ENCODE measurements at places on chromosomes 5 and 9. TPM values are rescaled to one million over a fixed set of nuclear protein-coding genes. Genes with fewer than 3 reads are reported as not detected.

GRCh38 chr9:134951461-134951860, 33.7 kb upstream of the FCN1 start:
- DNase-seq: no peak

GRCh38 chr9:22129633-22130032, 120.5 kb upstream of the CDKN2B start:
- no peak for DNase-seq

DNA sequence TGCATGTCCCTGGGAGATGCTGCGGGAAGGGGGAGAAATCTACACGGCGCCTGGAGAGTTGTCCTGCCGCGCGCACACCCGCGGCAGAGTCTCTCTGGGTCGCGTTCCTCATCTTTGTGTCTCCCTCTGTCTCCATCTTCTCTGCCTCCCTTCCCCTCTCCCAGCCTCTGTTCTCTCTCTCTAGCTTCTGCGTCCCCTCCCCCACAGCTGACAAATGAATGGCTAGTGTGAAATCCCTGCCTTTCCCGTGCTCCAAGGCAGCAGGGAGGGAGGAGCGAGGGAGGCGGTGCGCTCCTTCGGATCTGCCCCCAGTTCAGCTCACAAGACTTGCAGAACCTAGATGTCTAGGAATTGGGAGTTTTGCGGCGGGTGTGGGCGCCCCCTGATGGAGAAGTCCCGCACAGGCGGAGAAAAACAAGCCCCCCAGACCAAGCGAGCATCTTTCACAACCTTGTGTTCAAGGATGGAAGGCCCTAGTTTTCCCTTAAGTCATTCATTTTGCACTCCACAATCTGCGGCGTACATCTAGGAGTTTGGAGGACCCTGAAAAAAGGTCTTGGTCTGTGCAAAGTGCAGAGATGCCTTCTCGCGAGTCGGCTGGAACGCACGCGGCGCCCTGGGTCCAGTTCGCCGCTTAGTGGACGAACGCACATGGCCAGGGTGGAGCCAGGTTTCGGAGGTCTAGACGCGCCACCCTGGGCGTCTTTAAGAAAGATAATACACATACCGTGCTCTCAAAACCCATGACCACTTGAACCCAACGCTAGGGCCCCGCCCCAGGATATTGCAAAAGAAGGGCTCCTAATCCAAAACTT, 2.0 kb downstream of the VCAN start:
- peak; percentile 98 for DNase-seq

GRCh38 chr5:13572163-13572562, 372.3 kb downstream of the DNAH5 start:
- DNase-seq: no peak

- no peak for DNase-seq
Measured at GRCh38 chr9:127136081-127136879, 13.8 kb upstream of the ANGPTL2 start.

DNA sequence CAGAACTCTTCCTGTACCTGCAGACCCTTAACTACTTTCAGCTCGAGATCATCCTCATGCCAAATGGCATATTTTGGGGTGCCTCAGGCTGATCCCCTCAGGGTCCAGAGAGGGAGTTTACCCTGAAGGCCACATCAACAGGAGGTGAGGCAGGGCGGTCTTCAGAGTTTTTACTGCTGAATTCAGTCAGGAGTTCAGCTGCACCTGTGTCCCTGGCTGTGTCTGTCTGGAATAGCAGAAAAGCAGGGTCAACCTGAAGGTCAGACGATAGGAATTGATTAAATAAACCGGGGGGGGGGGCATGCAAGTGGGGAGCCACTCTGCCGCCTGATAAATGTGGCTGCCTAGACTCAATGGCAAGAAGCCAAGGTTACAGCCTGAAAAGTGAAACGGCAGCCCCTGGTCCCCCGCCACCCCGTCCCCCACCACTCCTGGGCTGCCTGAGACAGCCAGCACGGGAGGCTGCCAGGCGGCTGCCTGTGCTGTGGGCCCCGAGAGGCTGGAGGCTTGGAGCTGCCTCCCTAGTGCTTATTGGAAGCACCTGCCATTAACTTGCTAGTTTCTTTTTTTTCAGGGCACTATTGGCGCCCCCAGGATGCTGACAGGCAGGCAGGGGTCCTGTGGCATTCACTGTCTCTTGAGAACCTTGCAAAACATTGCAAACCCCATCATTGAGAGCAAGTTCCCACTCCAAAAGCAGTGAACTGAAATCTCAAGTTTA, 182.7 kb upstream of the PPP1R26 start:
- no peak for DNase-seq

GRCh38 chr5:138274189-138274853, at the start of gene GFRA3:
TSS of gene GFRA3 (minus strand) at chr5:138274621. CDS start at chr5:138274424, 197 bp downstream.
- no peak for DNase-seq

DNA sequence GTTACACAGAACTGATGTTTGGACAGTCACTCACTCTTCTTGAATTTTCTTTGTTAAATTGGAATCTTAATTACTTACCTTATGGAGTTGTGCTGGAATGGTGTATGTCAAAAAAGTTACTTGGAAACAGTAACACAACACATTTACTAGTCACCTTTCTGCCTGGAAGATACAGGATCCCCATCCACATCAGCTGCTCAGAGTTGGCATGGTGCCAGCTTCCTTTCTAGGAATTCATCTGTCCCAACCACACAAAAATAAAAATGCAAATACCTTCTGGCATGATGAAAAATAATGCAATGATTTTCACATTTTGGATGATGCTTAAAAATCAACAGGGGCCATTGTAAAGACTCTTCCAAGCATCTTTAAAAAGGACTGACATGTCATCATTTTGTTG, 341.5 kb downstream of the TMEM38B start:
- no peak for DNase-seq

- no peak for DNase-seq
Measured at GRCh38 chr9:17825265-17825659, 246.4 kb downstream of the SH3GL2 start.

DNA sequence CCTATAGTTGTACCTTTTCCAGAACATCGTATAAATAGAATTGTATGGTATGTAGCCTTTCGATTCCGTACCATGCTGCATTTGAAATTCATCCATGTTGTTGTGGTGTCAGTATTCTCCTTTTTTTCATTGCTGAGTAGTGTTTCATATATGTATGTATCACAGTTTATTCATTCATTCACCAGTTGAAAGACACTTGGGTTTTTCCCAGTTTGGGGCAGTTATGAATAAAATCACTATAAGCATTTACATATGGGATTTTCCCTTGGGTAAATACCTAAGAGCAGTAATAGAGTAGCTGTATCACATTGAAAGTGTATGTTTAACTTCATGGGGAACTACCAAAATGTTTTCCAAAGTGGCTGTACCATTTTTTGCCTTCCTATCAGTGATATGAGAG, 16.1 kb upstream of the FKTN start:
- DNase-seq: no peak

- DNase-seq: no peak
Measured at GRCh38 chr9:99359336-99359735, 137.3 kb downstream of the SEC61B start.

- DNase-seq: no peak
Measured at GRCh38 chr9:136048560-136049411, 46.3 kb downstream of the NACC2 start.

DNA sequence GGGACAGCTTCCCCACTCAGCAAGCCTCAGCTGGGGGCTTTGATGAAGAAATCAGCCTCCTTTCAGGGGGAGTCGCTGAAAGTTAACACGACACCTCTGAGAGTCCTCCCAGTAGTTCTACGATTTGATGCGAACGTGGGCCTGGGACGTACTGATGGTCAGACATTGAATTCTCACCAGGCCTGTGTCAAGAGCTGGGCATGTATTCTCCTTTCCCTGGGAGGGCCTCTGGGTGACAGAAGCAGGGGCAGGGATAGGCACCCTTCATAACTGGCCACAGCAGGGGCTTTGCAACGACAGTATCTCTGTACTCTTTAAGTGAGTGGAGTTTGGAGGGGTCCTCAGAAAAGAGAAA, 15.6 kb upstream of the COL5A1 start:
- DNase-seq: no peak

GRCh38 chr5:164741376-164741775, 1236.0 kb downstream of the MAT2B start:
- DNase-seq: no peak

- peak; percentile 78 for DNase-seq
Measured at GRCh38 chr5:36875790-36876298, 725 bp upstream of the NIPBL start.

- DNase-seq: no peak
Measured at GRCh38 chr9:137150617-137151457, 11.9 kb downstream of the GRIN1 start.

DNA sequence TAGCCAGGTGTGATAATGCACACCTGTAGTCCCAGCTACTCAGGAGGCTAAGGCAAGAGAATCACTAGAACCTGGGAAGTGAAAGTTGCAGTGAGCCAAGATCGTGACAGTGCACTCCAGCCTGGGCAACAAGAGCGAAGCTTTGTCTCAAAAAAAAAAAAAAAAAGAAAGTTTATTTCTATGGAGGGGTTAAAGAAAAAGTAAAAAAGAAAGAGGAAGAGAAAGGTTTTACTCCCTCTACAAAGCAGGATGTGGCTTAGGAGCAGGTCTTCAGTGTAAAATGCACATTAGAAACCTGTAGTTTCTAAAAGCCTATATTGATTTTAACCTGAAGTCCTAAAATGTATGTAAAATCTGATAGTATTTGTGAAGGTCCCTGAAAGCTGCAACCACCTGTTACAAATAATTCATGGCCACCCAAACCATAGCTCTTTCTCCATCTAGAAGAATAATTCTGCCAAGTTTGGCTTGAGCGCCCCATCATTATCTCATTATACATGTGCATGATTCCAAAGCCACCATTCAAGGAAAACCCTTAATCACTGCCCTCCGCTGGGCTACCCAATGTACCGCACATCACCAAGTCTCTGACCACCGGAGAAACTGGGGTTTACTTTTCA, 3.4 kb downstream of the FNBP1 start:
- no peak for DNase-seq

GRCh38 chr5:35354751-35355150, 124.5 kb upstream of the PRLR start:
- no peak for DNase-seq

DNA sequence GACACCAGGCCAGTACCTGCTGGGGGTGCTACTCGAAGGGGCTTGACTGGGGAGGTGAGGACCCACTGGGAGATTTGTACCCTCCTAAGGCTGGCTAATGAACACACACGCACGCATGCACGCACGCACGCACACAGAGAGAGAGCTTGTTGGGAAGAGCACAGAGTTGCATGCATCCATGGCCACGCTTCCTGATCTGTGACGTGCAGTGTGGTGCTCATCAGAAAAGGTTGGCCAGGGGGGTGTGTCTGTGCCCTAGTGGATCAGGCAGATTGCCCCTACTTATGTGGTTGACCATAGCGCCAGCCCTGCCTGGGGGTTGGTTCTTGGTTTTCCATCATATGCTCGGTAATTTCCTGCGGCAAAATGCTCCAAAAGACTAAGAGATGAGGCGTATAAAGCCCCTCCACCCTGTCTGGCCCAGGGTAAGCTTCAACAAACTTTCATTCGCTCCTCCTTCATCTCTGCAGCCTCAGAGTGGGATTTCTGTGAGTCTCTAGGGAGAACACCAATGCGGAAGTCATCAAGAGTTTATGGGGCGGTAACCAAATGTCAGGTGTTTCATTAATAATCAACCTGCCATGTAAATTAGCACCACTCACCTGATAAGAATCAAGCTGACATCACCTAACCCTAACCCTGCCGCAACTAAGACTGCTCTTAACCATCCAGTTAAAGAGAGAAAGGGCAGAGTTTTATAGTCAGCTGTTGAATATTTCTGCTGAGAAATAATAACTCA, 8.0 kb upstream of the GFI1B start:
- no peak for DNase-seq

DNA sequence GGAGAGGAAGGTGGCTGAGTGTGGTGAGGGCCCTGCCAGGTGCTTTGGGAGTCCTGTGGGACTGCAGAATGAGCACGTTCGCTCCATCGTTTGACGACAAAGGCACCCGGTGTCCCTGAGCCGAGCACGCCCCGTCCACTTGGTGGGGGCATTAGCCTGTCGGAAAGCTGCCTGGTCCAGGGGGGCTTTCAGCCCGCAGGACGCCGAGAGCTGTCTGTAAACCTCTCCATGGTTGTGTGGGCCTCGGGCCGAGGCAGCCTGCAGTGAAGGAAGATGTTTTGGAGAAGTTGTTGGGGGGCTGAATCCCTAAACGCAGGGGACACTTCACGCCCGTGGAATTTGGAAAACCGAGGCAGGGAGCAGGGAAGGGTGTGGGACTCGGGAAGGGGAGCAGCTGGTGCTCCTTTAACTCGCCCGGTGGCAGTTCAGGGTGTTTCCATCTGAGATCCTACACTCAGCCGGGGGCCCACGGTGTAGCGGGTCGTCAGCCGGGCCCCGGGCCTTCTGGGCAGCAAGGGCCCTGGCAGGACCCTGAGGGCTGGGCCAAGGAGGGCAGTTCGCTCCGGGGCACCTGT, 53.8 kb downstream of the MRPL36 start:
- no peak for DNase-seq

DNA sequence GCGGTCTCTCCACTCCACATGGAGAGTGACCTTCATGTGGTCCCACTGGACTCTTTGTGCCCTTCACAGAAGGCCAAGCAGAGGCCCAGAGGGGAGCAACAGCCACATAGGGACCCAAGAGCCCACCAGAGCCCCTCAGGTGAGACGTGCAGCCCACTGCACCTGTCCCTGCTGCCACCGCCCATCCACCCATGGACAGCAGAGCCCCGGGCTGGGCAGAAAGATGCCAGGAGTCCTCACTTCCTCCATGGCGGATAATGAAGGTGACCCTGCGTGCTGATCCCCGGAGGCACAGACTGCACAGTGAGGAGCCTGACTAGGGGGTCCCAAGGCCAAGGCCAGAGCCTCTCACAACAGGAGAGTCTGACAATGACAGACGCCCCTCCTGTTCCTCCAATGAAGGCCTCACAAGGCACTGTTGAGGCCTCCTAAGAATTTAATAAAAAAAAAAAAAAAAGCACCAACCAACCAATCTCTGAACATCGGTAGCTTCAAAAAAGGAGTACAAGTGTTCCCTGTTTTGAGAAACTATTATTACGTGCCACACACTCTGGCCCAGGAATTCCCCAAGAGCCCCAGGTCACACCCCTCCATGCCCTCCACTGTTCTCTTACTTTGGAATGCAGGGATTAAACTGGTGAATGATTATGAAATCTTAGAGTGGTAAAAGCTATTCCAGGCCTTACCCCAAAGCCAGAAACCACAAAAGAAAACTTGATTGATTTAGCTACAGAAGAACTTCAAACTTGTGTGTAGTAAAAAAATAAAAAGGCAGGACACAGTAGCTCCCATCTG, 2.8 kb upstream of the PPP1R26 start:
- no peak for DNase-seq

The KLF9 gene
- 11.4 TPM for total RNA-seq

The RPS23 gene
- total RNA-seq: 3,189 TPM

The CRHBP gene
- total RNA-seq: not detected

The MCC gene
- 20.6 TPM for total RNA-seq

The SLC45A2 gene
- total RNA-seq: not detected

The NME5 gene
- total RNA-seq: under 0.01 TPM

All from IMR-90 (cell line).